PC-9 (cell line): ENCODE measurements at places on chromosomes 1 and 21. TPM values are rescaled to one million over a fixed set of nuclear protein-coding genes. Genes with fewer than 3 reads are reported as not detected.

The PPM1J gene
- total RNA-seq, result 6.0 and 7.7 TPM in 2 replicates

The KCNA3 gene
- not detected in 2 replicates for total RNA-seq

The SHISAL2A gene
- not detected in 2 replicates for total RNA-seq

The PLA2G4A gene
- 2.0 and 3.3 TPM in 2 replicates for total RNA-seq

The HDAC1 gene
- 131 and 171 TPM in 2 replicates for total RNA-seq

The SLAMF8 gene
- not detected in 2 replicates for total RNA-seq

GRCh38 chr1:220224033-220224432, 48.2 kb downstream of the RAB3GAP2 start:
- no peak overlapping the region for H3K4me3 ChIP-seq
- no peak for DNase-seq
- no peak overlapping the region for H3K27ac ChIP-seq
- no peaks in the 10 kb centered on the region; the same call in 1 of the 2 replicates for H3K36me3 ChIP-seq
- no peaks in the 10 kb centered on the region for H3K4me1 ChIP-seq

DNA sequence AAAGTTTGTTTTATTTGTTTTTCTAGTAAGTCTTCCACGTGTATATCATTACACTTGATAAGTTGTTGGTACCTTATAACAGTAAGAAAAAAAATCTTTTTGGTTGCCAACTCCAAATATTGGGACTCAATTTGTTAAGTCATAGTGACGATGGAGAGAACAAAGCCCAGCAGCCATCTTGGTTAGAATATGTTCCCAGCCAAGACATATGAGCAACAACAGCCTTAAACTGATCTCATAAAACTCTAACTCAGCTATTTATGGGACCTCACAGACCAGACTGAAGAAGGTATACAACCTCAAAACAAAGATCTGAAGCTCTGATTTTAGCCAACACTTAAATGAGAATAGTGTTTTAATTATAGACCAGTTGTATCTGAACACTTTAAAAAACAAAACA, 281.3 kb downstream of the VAV3 start:
- H3K4me1 ChIP-seq, result peaks cover 36% of the 10 kb centered on the region
- H3K36me3 ChIP-seq, result no peaks in the 10 kb centered on the region
- no peak overlapping the region for H3K27ac ChIP-seq
- H3K4me3 ChIP-seq, result no peak overlapping the region

GRCh38 chr1:31977385-31978131, 36.1 kb upstream of the KHDRBS1 start:
- no peak overlapping the region for H3K4me3 ChIP-seq
- H3K36me3 ChIP-seq, result no peaks in the 10 kb centered on the region
- H3K27ac ChIP-seq, result no peak overlapping the region
- peak; percentile 58 for DNase-seq
- H3K4me1 ChIP-seq, result no peaks in the 10 kb centered on the region

DNA sequence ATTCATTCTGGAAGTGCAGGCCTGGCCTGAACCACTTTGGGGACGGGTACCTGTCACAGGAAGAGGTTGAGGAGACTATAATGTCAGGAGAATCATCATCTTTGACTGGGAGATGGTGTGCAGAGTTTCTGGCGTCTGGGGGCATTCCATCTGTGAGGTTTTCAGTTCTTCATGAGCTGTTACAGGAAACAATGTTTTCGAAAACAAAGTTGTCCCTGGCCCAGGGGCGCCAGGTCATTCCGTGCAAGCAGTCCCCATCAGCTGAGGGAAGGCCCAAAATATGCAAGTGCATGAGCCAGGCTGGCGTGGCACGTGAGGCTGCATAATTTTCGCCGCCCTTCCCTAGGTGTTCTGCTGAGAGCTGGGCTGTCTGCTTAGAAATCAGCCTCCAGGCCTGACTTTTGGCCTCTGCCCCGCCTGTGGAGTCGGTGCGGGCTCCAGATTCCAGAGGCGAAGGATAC, 68.4 kb upstream of the ATP5PO start:
- no peak overlapping the region for H3K27ac ChIP-seq
- H3K4me1 ChIP-seq, result no peaks in the 10 kb centered on the region
- H3K36me3 ChIP-seq, result no peaks in the 10 kb centered on the region
- no peak for DNase-seq

DNA sequence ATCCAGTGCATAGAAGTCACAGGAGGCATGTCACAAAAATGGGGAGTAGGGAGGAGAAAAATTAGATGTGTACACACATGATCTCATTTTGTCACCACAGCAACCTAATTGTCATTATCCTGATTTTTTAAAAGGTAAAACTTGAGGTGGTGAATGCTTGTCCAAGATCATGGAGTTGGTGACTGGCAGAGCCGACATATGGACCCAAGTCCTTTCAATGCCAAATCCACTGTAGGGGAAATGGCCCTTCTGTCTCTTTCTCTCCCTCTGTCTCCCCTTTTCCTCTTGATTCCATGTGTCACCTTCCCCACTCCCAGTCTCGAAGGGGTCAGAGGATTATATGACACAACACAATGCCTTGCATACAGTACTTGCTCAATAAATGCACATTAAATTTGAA, 65.7 kb upstream of the JUN start:
- no peaks in the 10 kb centered on the region for H3K36me3 ChIP-seq
- DNase-seq, result no peak
- H3K4me3 ChIP-seq, result no peak overlapping the region; the same call in 1 of the 2 replicates
- H3K27ac ChIP-seq, result peak overlapping the region; percentile 92
- H3K27me3 ChIP-seq, result no peaks in the 10 kb centered on the region

DNA sequence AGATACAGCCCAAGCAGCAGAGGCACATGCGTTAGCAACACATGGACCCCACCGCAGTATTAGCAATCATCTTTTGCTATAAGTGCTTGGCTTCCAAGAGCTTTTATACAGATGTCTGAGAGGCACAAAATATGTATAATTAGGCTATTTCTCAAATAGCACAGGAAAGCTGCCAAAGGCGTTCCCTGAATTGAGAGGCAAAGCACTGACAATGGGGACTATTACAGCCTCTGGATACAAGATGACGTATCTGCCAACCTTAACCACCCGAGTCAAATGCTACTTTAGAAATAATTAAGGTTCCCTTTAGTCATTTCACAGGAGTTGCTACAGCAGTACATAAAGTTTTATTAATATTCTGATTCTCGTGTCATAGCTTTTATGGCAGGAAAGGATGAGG, 6.4 kb downstream of the STMN1 start:
- no peaks in the 10 kb centered on the region; the same call in 1 of the 2 replicates for H3K36me3 ChIP-seq
- H3K27ac ChIP-seq, result no peak overlapping the region
- no peaks in the 10 kb centered on the region for H3K27me3 ChIP-seq
- peaks cover 13% of the 10 kb centered on the region for H3K4me1 ChIP-seq
